ENCODE measurements at places on chromosomes 2 and 18. TPM values are rescaled to one million over a fixed set of nuclear protein-coding genes. Genes with fewer than 3 reads are reported as not detected.

Gene KDM3A
- polyA plus RNA-seq, result 50.6 TPM

Gene UGT1A9
- not detected for polyA plus RNA-seq

Gene SMYD1
- polyA plus RNA-seq, result 337 TPM

Gene NCOA1
- 98.9 TPM for polyA plus RNA-seq

Gene KATNAL2
- 8.1 TPM for polyA plus RNA-seq

Gene NOL4
- 0.10 TPM for polyA plus RNA-seq

Gene LCT
- 0.03 TPM for polyA plus RNA-seq

Gene MAP3K19
- not detected for polyA plus RNA-seq

Gene IL1RL2
- 0.15 TPM for polyA plus RNA-seq

Gene ASB1
- polyA plus RNA-seq, result 42.9 TPM

Gene LIMS3
- 2.8 TPM for polyA plus RNA-seq

Gene TMEM37
- polyA plus RNA-seq, result 10.9 TPM

Gene RASGRP3
- 28.0 TPM for polyA plus RNA-seq

Gene YES1
- polyA plus RNA-seq, result 41.9 TPM

Gene HSPE1
- polyA plus RNA-seq, result 145 TPM

Gene CTNNA2
- polyA plus RNA-seq, result 0.28 TPM

Gene NAT8
- polyA plus RNA-seq, result not detected

Gene GLI2
- 18.6 TPM for polyA plus RNA-seq

Gene CFLAR
- 31.3 TPM for polyA plus RNA-seq

Gene C2orf80
- polyA plus RNA-seq, result not detected

Gene FBXO41
- polyA plus RNA-seq, result 0.30 TPM

Gene AOX1
- 1.2 TPM for polyA plus RNA-seq

Gene DRC1
- polyA plus RNA-seq, result 0.19 TPM

Gene TFCP2L1
- polyA plus RNA-seq, result 0.25 TPM

Gene UGT1A3
- polyA plus RNA-seq, result not detected

Gene ANKRD30BL
- polyA plus RNA-seq, result not detected

Gene MSH6
- 36.3 TPM for polyA plus RNA-seq

Gene CNGA3
- 0.49 TPM for polyA plus RNA-seq

Gene CROCC2
- polyA plus RNA-seq, result 0.50 TPM

Gene TFPI
- polyA plus RNA-seq, result 49.4 TPM

Gene B3GNT2
- 8.3 TPM for polyA plus RNA-seq

Gene POLR1A
- 19.2 TPM for polyA plus RNA-seq

Gene FAHD2B
- polyA plus RNA-seq, result 14.0 TPM

Gene OTOS
- polyA plus RNA-seq, result not detected

Gene ZAP70
- polyA plus RNA-seq, result 6.0 TPM

Gene RAB31
- polyA plus RNA-seq, result 40.8 TPM

Gene CD8A
- 0.21 TPM for polyA plus RNA-seq

Gene THOC1
- polyA plus RNA-seq, result 27.8 TPM

Gene MTA3
- polyA plus RNA-seq, result 29.9 TPM

Gene CYS1
- polyA plus RNA-seq, result 13.7 TPM

Gene PLB1
- polyA plus RNA-seq, result 2.2 TPM

Gene SIX2
- polyA plus RNA-seq, result 8.9 TPM

Gene GPR155
- polyA plus RNA-seq, result 4.4 TPM

Gene ITGAV
- 18.1 TPM for polyA plus RNA-seq

Gene CCDC102B
- 9.3 TPM for polyA plus RNA-seq

Gene TMEM200C
- polyA plus RNA-seq, result 0.36 TPM

Gene LOXHD1
- 1.7 TPM for polyA plus RNA-seq

Gene GAREM1
- polyA plus RNA-seq, result 10.9 TPM

Gene FOXI3
- polyA plus RNA-seq, result 0.05 TPM

Gene HOXD12
- polyA plus RNA-seq, result not detected

Gene KCNJ3
- 0.68 TPM for polyA plus RNA-seq

Gene AFF3
- polyA plus RNA-seq, result 3.1 TPM

Gene SULT1C4
- 23.4 TPM for polyA plus RNA-seq
